ENCODE measurements at places on chromosomes 4 and X.

DNA sequence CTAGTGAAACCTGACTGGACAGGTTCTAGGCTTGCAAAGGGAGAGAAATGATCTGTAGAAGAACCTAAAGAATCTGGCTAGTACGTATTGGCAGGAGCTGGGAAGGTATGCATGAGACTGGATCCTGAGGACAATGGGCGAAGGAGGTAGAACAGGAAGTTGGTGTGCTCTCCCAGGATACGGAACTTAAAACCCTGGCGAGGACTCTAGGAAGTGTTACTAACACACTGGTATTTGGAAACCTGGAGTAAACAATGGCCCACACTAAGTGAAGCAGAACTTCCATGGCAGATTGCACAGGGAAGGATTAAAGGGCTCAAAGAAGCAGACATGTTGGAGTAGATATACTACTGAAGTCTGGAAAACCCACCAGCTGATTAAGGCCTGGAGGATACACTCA is 9.1 kb downstream of the SYN1 start:
- no peak for DNase-seq

DNA sequence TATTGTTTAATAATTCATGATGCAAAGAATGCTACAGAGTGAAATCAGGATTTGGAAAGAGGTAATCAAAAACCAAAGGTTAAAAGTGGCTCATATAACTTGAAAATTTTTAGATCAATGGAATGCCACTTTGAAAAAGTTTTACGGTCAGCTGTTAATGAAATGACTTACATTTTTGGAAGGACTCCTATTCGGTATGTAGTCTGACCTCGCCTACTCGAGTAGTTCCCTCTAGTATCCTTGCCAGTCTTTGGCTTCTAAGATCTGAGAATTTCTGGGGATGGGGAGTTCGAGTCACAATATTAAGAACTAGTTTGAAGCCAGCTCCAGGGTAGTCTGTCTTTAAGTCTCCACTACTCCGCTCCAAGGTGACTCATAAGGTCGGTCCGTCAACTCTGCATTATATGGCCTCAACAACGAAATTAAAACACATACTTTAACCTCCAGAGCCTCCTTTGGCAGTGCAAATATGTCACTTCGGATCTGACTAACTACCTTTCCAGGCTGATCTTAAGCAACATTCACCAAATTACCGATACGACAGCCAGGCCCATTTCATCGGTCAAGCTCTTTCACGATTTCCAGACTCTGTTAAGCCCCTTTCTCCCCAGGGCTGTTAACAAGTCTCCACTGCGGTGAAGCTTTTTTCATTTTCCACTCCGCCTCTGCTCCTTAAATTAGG is 733 bp upstream of the NAA15 start:
- peak; percentile 43 for DNase-seq

DNA sequence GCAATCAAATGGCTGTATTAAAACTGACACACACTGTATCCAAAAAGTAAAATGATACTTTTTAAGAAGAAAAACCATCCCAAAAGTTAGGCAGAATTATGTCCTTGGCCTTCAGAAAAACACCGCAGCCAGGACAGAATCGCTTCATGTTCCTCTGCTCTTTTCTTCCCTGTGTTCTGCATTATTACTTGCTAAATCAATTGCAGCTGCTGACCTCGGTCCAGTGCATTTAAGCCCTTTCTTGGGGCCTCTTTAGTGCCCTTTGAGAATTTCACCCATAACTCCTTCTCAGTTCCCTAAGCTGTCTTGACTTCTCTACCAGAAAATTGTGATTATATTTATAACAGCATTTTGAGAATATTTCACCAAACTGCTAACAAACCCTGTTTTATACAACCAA is 696.9 kb downstream of the PCDH7 start:
- no peak for DNase-seq

- no peak for DNase-seq
Measured at GRCh38 chr4:183635741-183636140, 23.2 kb downstream of the RWDD4 start.

GRCh38 chr4:156413239-156414135 is 459.8 kb upstream of the CTSO start:
- DNase-seq = no peak

GRCh38 chrX:133660281-133660680 is 245.0 kb upstream of the GPC4 start:
- peak; percentile 58 for DNase-seq

DNA sequence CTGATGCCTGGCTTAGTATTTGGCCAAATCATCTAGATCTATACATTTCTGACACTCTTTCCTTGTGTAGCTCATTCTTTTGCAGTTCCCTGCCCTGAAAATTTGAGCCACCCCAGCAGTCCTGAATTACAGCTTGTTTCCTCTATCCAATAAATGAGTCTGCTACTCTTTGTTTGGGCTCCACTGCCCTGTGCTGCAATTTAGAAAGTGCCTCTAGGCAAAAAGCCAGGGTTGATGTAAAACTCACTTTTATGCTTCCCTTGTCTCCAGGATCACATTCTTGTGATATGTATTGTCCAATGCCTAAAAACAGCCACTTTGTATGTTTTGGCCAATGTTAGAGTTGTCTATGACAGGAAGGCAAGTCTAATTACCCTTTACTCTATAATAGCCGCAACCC is 101.7 kb upstream of the MAP3K15 start:
- peak; percentile 28 for DNase-seq

- DNase-seq = peak; percentile 70
Measured at GRCh38 chrX:1468250-1468772, 15.6 kb upstream of the ASMTL start.

GRCh38 chr4:25884031-25884782 is 21.4 kb upstream of the SEL1L3 start:
- peak; percentile 61 for DNase-seq

DNA sequence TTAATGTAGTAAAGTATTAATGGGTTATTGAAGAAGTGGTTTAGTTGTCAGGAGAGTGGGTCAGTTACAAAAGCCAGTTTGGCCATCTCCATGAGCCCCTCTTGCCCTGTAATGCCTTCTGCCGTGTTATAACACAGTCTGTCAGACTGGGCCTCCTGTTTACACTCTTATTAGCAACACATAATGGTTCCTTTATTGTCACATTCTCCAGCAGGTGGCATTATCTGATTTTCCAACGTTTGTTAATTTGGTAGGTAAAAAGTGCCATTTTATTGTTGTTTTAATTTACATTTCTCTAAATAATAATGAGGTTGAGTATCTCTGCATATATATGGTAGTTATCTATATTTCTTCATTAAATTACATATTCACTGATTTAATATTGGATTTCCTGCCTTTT is 560.8 kb downstream of the FGF13 start:
- no peak for DNase-seq

- DNase-seq = peak; percentile 67
Measured at GRCh38 chr4:101792056-101792590, 1.6 kb downstream of the BANK1 start.

DNA sequence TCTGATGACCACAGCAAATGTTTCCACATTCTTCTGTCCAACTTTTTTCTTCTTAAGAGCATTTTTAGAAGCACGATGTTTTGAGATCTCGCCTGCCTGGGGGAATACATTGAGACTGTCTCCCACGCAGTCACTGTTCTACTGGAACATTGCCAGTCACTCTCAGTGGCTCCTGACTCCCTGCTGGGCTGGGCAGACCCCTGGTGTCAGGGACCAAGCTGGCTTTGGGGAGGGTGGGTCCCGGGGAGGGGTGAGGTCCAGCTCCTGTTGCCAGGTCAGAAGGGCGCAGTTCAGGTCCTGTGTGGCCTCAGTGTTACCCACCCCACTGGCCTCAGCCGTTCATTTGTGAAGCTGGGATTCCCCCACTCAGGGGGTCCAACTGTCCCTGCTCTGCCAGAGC is 18.9 kb upstream of the ABLIM2 start:
- no peak for DNase-seq

GRCh38 chrX:153951683-153952372 is 7.4 kb upstream of the RENBP start:
- no peak for DNase-seq

DNA sequence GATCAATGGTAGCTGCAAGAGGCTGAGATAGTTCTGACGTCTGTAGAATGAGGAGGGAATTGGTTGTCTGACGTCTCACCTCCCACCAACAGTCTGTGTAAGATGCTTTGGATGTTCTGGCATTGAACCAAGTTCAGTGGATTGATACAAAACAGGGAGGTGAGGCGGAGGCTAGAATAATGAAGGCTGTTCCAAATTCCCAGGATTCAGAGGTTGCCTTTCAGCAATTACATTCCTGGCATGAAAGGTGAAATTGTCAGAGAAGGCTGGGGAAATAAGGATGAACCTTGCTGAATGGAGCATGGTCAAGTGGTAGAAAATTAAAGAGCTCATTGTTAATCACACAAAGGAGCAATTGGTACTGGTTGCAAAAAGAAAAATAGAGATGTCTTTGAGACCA is 241.6 kb downstream of the FBXW7 start:
- no peak for DNase-seq

- no peak for DNase-seq
Measured at GRCh38 chr4:2827071-2827873, 16.4 kb upstream of the ADD1 start.

DNA sequence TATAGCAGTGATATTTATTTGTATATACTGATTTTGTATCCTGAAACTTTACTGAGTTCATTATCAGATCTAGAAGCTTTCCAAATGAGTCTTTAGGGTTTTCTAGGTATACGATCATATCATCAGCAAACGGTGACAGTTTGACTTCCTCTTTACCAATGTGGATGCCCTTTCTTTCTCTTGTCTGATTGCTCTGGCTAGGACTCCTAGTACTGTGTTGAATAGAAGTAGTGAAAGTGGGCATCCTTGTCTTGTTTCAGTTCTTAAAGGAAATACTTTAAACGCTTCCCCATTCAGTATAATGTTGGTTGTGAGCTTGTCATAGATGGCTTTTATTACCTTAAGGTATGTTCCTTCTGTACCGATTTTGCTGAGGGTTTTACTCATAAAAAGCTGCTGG is 37.5 kb downstream of the CBR4 start:
- no peak for DNase-seq

DNA sequence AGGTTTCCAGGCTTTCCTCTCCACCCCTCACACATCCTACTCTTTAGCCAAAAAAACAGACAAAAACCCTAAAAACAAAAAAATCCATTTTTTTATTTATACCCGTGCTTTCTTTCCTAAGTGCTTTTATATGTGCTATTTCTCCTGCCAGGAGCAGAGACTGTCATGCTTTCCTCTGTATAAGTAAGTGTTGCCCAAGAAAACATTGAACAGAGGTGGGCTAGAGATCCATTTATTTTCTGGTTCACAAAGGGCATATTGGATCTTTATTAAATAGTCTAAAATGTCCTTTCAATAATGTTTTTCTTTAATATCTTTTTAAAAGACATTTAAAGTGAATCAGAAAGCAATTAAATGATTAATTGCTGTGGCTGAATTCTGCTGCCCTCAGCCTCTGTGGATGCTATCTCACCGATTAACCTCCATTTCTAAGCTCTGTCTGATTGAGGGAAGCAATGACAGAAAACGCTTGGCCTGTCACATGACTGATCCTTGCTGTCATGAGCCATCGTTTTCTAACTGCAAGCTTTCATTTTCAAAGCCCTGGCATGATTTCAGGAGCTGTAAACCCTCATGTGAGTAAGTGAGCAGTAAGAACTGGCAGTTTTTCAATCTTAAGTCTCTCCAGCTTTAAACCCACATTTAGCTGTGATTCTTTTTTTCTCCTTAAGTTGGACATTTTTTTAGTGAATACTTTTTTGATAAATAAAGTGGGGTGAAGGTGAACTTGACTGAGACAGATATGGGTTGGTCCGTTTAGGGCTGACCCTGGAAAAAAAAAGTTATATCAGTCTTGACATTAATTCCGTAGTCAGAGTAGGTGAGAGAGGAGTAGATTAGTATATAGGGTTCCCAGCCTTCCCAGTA is 180.7 kb upstream of the PGRMC2 start:
- DNase-seq = peak; percentile 96

- no peak for DNase-seq
Measured at GRCh38 chr4:3518511-3518880, 13.7 kb downstream of the LRPAP1 start.

- no peak for DNase-seq
Measured at GRCh38 chr4:8437281-8437680, 3.2 kb downstream of the ACOX3 start.

DNA sequence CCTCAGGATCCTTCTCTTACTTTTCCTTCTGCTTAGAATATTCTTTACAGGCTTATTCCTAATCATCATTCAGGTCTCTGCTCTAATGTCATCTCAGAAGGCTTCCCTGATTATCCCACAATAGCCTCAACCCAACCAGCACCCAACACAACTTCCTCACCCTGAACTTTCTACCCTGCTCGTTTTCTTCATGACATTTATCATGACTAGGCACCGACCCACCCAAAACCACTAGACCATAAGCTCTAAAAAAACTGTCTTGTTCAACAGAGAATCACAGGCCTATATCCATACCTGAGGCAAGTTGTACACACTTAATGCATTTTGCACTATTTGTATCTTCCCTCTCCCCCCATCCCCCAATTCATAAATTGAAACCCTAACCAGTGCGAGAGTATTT is 95.3 kb downstream of the SH3RF1 start:
- no peak for DNase-seq

DNA sequence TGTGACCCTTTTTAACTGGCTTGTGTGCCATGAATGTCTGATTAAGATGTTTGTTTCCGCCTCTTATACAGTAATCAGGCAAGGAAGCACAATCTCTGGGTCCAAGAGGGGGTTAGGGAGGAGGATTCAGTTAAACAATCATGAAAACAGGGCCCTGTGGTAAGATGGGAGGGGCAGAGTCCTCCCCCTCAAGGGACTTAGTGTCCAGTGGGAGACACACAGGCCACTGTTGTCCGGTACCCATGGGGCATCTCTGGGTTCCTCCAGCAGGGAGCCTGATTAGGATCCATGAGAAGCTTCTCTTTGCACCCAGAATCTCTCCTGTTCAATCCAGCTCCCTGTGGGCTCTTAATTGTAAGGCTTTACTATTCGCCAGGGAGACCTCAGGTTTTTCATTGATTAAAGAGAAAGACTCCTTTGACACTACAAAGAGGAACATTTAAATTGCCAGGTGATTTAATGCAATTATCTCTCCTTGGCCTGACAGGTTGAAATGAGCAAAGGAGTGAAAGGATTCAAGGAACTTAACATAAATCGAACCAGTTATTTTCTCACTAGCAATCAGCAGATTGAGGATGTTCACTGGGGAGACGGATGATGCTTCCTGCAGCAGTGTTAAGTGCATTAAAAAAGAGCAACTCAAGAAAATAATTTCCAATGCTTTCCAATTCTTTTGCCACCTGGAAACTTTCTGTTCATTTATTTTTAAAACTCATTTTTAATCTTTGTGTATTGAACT is 225.4 kb downstream of the PTTG2 start:
- no peak for DNase-seq

DNA sequence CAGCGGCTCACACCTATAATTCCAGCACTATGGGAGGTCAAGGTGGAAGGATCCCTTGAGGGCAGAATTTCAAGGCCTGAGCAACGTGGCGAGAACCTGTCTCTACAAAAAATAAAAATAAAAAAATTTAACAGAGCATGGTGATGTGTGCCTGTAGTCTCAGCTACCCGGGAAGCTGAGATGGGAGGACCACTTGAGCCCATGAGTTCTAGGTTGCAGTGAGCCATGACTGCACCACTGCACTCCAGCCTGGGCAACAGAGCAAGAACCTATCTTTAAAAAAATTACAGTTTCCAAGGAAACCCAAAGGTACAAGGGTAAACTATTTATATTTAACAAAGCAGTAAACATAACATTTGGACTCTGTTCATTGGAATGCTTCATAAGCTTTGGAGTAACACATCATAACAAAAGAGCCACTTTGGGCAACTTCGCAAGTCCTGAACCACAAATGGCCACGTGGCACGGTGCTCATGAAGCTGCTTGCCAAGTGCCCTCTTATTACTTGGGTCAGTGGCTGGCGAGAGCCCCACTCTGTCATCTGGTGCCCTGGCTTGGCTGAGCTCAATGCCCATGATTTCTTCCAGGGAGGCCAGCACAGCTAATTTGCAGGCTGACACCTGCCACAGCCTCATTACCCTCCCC is 165.6 kb downstream of the SH3KBP1 start:
- DNase-seq = no peak

Measured in fibroblast of skin of scalp (primary cell).